Activated CD8-positive, alpha-beta memory T cell treated with anti-CD3 and anti-CD28 coated beads for 1 hour (primary cell): ENCODE measurements at places on chromosomes 1 and 21.

GRCh38 chr1:161481624-161482392 lies 23.4 kb upstream of the FCGR2A start:
- DNase-seq, result no peak

DNA sequence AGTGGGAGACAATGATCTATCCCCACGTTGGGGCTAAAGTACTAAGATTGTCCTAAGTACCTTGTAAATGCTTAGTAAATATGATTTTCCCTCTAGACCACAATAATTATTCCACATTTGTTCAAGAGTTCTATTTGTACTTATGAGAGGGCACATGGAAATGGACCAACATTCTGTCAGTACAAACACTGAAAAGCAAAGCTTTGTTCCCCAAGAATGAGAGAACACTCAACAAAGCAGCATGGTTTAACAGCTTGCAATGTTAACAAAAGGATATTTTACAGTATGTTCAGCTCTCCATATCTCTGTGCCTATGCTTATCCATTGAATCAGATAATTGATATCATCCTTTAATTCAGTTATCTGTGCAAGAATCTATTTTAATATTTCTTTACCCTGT lies 35.4 kb downstream of the RBM11 start:
- no peak for DNase-seq

- DNase-seq, result no peak
Observed at GRCh38 chr21:34970167-34970500, 79.0 kb downstream of the RUNX1 start.

GRCh38 chr1:90382161-90382560 lies 334.9 kb downstream of the BARHL2 start:
- no peak for DNase-seq

- no peak for DNase-seq
Observed at GRCh38 chr21:45383111-45383614, 21.8 kb upstream of the COL18A1 start.

GRCh38 chr1:172766462-172766861 lies 107.6 kb downstream of the FASLG start:
- no peak for DNase-seq

GRCh38 chr21:40839521-40839920 lies 7.4 kb downstream of the DSCAM start:
- DNase-seq, result no peak

GRCh38 chr1:206106328-206107167 lies 10.6 kb downstream of the AVPR1B start:
- peak; percentile 34 for DNase-seq

- no peak for DNase-seq
Observed at GRCh38 chr1:244406337-244406736, 45.4 kb downstream of the ADSS2 start.

- DNase-seq, result no peak
Observed at GRCh38 chr1:41735631-41736260, 183.0 kb downstream of the HIVEP3 start.

DNA sequence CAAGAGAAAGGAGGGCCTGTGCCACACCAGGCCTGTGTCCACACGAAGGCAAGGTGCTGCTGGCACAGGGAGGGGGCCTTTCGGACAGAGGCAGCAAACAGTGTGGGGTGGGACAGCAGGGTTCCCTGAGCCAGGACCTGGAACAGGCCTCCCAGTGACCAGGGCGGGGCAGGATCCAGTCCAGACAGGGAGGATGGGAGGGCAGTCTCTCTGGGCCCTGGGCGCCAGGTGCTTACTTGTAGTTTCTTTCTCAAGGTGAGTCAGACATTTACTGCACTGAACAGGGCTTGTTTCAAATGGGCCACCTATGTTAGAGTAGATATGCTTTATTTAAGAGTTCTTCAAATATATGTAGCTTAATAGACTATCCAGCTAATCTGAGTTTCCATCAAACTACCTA lies 52.8 kb upstream of the STUM start:
- no peak for DNase-seq

GRCh38 chr21:42058631-42059111 lies 12.4 kb upstream of the UMODL1 start:
- no peak for DNase-seq

DNA sequence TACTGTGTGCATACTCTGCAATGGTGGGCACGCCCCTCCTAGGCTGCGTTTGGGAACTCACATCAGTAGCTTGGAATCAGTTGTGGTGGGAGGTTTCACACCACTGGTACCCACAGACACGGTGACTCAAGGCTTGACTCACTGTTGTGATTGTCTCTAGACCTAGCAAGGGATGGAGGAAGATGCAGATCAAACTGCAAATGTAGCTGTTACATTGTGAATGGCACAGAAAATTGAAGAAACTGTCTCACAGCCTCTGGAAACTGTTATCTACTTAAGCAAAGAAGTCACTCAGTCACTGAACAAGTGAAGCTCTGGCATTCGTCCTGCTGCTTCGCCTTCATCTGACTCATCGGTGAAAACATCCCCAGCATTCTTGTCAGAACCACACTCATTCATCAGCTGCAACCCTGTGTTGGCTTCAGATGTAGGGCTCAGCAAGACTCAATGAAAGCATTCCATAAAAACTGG lies 59.5 kb downstream of the POFUT2 start:
- DNase-seq, result peak; percentile 32

- DNase-seq, result no peak
Observed at GRCh38 chr1:60948486-60948885, 133.9 kb upstream of the NFIA start.

- DNase-seq, result no peak
Observed at GRCh38 chr1:156150333-156151011, 2.9 kb upstream of the SEMA4A start.

DNA sequence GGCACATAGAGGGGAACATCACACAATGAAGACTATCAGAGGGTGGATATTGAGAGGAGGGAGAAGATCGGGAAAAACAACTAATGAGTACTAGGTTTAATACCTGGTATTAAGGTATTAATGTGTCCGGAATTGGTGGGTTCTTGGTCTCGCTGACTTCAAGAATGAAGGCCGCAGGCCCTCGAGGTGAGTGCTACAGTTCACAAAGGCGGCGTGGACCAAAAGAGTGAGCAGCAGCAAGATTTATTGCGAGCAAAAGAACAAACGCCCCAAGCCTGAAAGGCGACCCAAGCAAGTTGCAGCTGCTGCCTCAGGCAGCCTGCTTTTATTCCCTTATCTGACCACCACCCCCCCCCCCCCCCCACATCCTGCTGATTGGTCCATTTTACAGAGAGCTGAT lies 2022.8 kb downstream of the NCAM2 start:
- no peak for DNase-seq

- DNase-seq, result no peak
Observed at GRCh38 chr1:40977716-40978115, 1.8 kb upstream of the CTPS1 start.

DNA sequence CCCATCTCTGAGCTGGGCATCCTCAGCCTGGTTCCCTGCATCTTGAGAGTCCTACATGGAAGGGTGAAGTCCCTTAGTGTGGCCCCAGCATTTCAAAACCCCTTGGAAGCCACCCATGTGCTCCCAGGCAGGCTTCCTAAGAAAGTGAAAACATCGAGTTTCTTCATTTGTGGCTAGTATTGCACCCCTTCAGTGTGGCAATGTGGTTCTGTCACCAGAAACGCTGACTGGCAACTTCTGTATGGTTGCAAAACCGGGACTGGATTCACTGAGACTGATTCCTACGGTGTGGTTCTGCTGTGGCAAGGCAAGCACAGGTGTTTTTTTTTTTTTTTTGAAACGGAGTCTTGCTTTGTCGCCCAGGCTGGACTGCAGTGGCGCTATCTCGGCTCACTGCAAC lies 9.0 kb upstream of the IFNGR2 start:
- DNase-seq, result no peak

- DNase-seq, result no peak
Observed at GRCh38 chr1:211589782-211590721, 11.1 kb upstream of the SLC30A1 start.

- no peak for DNase-seq
Observed at GRCh38 chr21:14762734-14763694, 216.9 kb upstream of the SAMSN1 start.

- DNase-seq, result no peak
Observed at GRCh38 chr1:36836916-36837315, 197.4 kb downstream of the GRIK3 start.

- no peak for DNase-seq
Observed at GRCh38 chr21:41923631-41924367, 30.0 kb downstream of the C2CD2 start.

DNA sequence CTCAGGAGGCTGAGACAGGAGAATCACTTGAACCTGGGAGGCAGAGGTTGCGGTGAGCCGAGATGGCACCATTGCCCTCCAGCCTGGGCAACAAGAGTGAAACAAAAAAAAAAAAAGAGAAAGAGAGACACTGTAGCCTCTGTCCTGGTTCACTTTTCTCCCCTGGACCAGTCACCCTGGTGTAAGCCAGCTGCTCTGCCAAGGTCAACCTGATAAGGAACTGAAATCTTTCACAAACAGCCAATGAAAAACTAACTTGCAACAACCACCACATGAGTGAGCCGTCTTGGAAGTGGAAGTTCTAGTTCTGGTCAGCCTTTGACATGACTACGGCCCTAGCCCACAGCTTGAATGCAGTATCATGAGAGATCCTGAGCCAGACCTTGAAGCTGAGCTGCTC lies 36.8 kb upstream of the CXADR start:
- no peak for DNase-seq

GRCh38 chr1:6001992-6002576 lies 9.9 kb upstream of the NPHP4 start:
- no peak for DNase-seq

GRCh38 chr1:25797939-25798338 lies 2.1 kb upstream of the SELENON start:
- no peak for DNase-seq

DNA sequence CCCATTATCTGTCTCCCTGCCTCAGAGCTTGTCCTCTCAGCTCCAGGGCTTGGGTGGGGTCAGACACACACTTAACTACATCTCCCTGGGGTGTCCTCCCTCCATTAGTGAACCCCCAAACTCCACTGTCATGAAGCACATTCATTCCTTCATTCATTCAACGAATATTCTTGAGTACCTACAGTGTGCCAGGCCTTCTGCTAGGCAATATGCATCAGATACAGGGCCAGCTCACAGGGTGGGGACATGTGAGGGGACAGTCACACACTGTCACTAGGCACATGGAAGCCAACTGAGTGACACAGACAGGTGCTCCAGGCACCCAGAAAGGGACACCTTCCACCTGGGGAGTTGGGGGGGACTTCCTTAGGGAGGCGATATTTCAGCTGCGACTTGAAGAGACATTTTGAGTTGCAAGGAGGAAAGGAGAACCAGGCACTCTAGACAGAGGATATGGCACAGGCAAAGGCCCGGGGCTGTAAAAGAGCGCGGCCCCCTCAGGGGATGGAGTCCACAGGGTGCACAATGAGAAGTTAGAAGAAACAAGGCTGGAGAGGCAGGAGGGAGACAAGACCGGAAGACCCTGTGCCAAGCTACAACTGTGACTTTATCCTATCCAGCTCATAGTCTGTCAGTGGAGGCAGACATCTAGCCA lies 8.7 kb upstream of the S100A8 start:
- no peak for DNase-seq

- DNase-seq, result no peak
Observed at GRCh38 chr1:89877756-89878155, 56.9 kb downstream of the LRRC8D start.

GRCh38 chr21:19683492-19683891 lies 1279.9 kb upstream of the TMPRSS15 start:
- no peak for DNase-seq

GRCh38 chr21:31873275-31873695 lies 465 bp downstream of the HUNK start:
- no peak for DNase-seq

DNA sequence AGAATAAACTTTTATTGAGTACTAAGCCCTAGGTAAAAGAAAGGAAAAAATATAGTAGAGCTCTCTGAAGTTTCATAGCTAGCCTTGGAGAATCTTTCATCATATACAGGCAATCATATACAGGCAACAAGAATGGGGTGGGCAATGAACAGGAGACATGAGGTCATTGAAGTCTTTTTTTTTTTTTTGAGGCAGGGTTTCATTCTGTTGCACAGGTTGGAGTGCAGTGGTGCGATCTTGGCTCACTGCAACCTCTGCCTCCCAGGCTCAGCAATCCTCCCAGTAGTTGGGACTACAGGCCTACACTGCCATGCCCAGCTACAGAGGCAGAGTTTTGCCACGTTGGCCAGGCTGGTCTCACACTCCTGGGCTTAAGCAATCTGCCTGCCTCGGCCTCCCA lies 22.1 kb downstream of the RUSC1 start:
- no peak for DNase-seq

- DNase-seq, result no peak
Observed at GRCh38 chr1:211606332-211606913, 27.5 kb upstream of the SLC30A1 start.

DNA sequence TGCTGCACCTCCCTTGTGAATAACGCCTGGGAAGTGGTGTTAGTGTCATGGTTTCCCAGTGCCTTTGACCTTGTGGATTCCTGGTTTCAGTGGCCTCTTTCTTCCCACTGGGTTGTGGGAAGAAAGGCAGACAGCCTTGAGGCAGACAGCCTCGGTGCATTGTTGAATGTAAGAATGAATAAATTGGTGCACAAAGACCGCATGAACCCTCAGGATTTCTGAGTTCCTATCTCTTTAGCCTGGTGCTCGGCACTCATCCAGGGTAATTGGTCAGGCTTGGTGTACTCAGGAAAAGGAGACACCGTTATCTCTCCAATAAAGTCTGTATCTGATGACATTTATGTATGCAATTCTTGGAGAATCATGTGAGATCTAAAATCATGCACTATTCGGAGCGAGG lies 5.1 kb downstream of the ZNF362 start:
- no peak for DNase-seq

DNA sequence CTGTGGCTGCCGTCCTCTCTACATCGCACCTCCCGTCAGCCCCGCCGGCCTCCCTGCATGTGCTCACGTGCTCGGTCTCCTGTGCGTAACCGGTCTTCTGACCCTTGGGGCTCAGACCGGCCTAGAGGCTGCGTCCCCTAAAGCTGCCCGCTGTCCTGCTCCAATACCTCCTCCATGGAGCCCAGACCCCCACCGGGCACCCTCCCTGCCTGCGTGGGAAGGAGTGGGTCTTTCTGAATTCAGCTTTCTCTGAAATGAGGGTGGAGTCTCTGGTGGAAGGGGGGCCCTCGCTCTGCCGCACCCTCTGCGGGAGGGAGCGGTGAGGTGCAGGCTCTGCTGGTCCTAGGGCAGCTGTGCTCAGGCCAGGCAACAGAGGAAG lies 18.7 kb upstream of the POFUT2 start:
- DNase-seq, result no peak

DNA sequence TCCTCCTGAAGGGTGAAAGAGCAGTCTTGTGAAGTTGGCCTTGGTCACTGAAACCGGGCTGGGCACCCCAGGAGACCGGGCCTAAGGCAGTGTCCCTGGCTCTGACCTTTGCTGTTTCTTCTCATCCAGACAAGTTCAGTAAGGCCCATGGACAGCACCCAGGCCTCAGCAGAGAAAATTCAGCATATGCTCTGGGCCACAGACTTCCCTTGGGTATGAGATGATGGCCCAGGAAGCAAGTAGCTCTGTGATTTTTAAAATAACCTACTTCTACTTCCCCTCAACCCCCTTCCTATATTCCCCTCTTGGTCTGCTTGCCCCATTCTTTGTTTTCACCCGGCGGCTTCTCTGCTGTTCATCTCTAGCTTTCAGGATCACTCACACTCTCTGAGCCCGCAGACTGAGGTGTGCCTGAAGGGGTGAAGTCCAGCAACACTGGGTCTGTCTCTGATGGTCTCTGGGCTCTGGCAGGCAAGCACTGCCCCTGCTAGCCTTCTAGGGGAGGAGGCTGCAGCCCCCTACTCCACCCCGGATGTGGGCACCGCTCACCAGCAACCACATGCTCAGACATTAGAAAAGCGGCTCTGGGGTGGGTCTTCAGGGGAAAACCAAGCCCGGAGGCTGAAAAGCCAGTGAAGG lies 2.9 kb upstream of the GPR25 start:
- no peak for DNase-seq

GRCh38 chr1:243313635-243314536 lies 58.0 kb downstream of the SDCCAG8 start:
- DNase-seq, result no peak
